ENCODE measurements at places on chromosomes 16 and 17. TPM values are rescaled to one million over a fixed set of nuclear protein-coding genes. Genes with fewer than 3 reads are reported as not detected.

The MMP2 gene
- 8.5 TPM for total RNA-seq

The COL1A1 gene
- 29.5 TPM for total RNA-seq

- DNase-seq, result no peak
Measured at GRCh38 chr17:45201457-45201856, 20.2 kb upstream of the FMNL1 start.

DNA sequence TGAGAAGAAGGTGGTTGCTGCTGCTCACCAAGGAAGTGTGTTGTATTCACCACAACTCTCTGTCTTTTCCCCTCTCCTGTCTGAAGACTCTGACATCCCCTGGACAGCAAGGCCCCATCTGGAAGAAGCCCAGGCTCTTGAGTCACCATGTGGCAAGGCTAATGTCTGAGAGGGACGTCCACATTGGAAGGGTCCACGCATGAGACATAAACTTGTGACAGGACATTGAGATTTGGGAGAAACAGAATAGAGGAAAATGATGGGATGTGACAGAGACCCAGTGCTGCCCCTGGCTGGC, 176.5 kb downstream of the IRF8 start:
- DNase-seq, result no peak

The UTS2R gene
- total RNA-seq, result 0.33 TPM

DNA sequence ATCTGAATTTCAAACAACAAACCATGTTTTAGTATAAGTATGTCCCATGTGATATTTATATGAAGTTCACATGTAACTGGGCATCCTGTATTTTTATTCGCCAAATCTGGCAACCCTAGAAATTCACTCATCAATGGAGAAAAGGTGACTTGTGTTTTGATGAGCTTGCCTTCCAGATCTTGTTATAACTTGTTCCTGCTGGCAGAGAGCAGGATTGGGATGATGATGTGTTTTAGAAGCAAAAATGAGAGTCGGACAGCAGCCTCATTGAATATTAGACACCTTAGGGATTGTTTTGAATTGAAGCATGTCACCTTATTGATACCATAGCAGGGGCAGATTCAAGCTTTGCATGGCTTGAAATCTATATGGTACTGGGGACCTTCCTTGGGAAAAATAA, 85.4 kb upstream of the MED13 start:
- no peak for DNase-seq

All from thymus (tissue), 14 donors.